A549 treated with GW870086 at 1 μM for 4 hours (cell line): ENCODE measurements at places on chromosomes 11 and 22. TPM values are rescaled to one million over a fixed set of nuclear protein-coding genes. Genes with fewer than 3 reads are reported as not detected.

MORC2 gene
- total RNA-seq = 12.3 to 15.1 TPM (median 13.6 TPM) in 5 replicates

PACSIN3 gene
- 23.4 to 32.4 TPM (median 27.0 TPM) in 5 replicates for total RNA-seq

C11orf16 gene
- not detected in 5 replicates for total RNA-seq

PLAAT4 gene
- total RNA-seq = 1.8 to 4.4 TPM (median 2.1 TPM) in 5 replicates
